HuH-7 (cell line): ENCODE measurements at places on chromosomes 12 and 14.

DNA sequence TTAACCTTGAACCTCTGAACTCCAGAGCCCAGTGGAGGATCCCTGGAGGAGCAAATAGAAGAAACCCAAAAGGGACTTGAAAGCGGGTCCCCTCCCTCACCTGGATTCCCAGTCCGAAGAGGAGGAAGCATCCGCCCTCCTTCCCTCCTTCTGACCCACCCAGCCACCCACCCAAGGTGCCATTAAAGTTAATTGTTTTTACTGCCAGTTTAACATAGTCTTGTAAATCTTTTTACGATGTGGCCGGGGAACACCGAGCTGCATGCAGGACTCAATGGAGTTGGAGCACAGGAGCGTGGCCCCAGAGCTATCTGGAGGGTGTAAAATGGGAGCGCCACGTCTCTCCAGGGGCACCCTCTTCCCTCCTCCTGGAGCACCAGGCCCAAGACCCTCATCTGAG, 49.9 kb upstream of the TBX3 start:
- DNase-seq: no peak

- no peak for DNase-seq
Measured at GRCh38 chr12:5713599-5714081, 231.4 kb downstream of the ANO2 start.

DNA sequence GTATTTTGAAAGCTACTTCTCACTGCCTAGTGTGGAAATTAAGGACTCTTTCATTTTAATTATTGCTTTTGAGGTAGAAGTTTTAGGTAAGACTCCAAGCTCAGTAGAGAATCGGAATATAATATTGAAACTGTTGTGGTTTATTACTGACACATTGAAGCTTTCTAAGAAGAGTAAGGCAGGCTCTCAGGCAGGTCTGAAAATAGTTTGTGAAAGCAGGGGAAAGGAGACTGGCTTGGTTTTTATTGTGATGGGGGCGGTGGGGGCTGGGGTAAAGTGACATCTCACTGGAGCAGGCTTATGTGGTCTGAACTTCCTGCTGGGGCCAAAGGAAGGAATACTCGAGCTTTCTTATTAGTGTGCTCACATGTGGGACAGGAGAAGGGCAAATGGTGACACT, 79.5 kb downstream of the OTOGL start:
- no peak for DNase-seq

DNA sequence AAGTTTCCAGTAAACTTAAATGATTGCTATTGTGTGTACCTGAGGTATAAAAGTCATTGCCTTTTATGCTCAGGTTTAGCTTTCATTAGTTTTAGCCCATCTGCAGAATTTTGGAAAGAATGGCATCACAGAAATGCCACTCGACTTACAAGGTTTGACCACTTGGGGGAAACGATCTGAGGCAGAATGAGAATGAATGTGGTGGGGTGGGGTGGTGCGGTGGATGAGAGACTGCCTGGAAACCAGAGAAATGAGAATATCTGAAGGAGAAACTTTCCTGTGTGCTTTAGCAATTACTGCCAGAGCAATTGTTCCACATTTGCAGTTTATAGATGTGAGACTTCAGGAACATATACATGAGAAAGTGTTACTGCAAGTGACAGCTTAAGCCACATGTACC, 225.4 kb upstream of the PDE3A start:
- DNase-seq: no peak

DNA sequence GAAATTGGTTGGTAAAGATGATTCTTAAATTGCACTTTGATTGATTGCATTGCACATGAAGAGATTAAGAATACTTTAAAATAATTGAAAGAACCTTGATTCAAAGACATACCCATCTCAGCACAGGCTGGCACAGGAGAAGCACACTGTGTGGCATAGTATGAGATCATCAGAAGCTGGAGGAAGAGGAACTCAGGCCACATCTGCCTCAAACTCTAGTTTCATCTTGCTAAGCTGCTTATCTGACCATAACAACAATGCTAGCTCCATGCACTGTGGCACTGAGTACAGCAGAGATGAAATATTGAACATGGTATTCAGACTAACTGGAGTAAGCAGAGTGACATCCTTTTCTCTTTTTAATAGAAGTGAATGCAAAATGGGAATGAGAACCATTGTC, 99.1 kb downstream of the TBC1D30 start:
- DNase-seq: no peak

DNA sequence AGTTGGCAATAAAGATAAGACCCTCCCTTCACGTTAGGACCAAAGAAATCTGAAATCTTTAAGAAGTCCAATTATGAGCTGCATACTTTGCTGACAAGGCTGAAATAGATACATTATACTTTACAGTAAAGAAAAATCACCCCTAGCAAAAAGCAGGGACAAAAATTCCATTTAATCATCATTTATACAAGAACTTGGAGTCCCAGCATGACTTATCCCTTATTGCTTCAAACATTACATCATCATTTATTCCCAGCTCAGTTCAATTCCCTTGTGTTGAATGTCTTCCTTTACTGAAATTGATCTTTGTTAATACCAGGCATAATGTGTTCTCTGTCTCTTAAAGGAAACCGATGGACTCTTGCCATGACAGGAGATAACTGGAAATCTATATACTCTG, 449.6 kb upstream of the CCDC196 start:
- DNase-seq: no peak

- no peak for DNase-seq
Measured at GRCh38 chr12:104720339-104721038, 237.6 kb downstream of the SLC41A2 start.

DNA sequence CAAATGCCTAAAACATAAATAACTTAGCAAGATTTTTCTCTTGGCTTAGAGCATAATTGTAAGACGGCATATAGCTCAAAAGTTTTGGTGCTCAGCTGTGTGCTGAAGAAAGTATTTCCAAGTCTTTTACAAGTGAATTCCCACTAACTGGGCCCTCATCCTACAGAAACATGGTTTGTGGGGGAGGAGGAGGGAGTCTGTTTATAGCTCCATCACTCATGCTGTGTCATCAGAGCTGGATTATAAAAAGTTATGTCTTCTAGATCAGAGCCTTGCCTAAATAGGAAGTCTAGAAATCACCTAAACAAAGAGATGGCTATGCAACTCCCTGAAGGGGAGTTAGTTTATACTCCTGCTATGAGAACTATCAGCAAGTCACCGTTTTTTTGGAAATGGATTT, 65.9 kb upstream of the OTOGL start:
- DNase-seq: no peak
